ENCODE measurements at places on chromosomes 5 and 9.

DNA sequence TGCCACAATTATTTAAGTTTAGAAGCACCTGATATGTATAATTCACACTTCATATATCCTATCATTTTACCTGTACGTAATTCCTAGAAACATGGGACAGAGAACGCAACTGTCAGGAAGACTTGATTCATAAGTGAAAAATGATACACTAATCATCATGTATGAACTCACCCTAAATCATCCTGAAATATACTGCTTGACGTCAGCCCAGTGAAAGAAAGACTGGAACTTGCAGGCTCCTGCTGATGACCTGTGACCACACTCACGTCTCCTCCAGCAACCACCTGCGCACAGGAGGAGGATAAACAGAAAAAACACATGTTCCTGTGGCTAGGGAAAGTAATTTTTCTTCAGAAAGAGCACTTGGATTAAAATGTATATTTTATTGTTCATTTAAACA lies 169.7 kb downstream of the MPDZ start:
- H3K36me3 ChIP-seq, result no peaks in the 10 kb centered on the region
- no peak for DNase-seq
- H3K27ac ChIP-seq, result no peak overlapping the region
- no peak overlapping the region for H3K4me3 ChIP-seq
- H3K4me1 ChIP-seq, result no peaks in the 10 kb centered on the region
- no peaks in the 10 kb centered on the region for H3K27me3 ChIP-seq

DNA sequence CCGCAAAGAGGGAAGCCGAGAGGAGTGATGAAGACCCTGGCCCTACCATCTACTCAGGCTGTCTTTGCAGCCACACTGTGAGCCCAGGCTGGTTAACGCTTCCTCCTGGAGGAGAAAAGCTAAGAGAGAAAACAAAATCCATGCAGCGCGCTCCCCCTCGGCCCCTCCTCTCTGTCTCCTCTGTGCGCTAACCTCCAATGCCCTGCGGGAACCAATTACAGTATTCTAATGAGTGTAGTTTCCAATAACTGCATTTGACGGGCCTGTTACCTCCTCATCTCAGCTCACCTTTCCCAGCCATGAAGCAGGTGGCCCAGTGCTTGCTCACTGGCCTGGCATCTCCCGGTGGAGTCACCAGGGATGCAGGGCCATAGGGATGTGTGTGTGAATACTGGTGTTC lies 565.5 kb downstream of the EBF1 start:
- no peak overlapping the region for H3K4me3 ChIP-seq
- no peaks in the 10 kb centered on the region for H3K36me3 ChIP-seq
- DNase-seq, result no peak
- H3K27me3 ChIP-seq, result no peaks in the 10 kb centered on the region
- no peak overlapping the region for H3K27ac ChIP-seq

DNA sequence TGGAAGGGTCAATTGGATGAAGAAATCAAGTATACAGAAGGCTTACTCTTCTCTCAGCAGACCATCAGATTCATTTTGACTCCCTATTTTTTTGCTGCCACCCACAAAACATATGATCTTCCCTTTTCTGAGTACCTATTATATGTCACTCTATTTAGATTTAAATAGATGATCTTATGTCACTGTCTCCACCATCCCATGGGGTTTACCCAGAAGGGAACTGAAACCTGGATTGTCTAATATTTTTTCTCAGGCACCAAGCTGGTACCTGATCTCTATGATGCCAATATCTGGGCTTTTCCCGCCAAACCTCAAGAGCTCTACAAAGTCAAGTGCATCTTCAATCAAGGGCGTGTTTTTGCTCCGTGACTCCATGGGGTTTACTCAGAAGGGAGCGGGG lies 118.7 kb downstream of the GAS1 start:
- no peak overlapping the region for H3K27ac ChIP-seq
- H3K4me3 ChIP-seq, result no peak overlapping the region
- H3K36me3 ChIP-seq, result no peaks in the 10 kb centered on the region
- no peaks in the 10 kb centered on the region for H3K27me3 ChIP-seq
- H3K4me1 ChIP-seq, result no peaks in the 10 kb centered on the region
- DNase-seq, result no peak

- no peaks in the 10 kb centered on the region for H3K27me3 ChIP-seq
- no peaks in the 10 kb centered on the region for H3K36me3 ChIP-seq
- H3K27ac ChIP-seq, result no peak overlapping the region
- no peaks in the 10 kb centered on the region for H3K4me1 ChIP-seq
These were observed 67.7 kb upstream of the SPOCK1 start for GRCh38 chr5:137566780-137567179.

GRCh38 chr9:124306098-124306735 lies 48.5 kb downstream of the NEK6 start:
- no peak overlapping the region for H3K4me3 ChIP-seq
- H3K4me1 ChIP-seq, result no peaks in the 10 kb centered on the region
- H3K27ac ChIP-seq, result no peak overlapping the region
- H3K27me3 ChIP-seq, result no peaks in the 10 kb centered on the region

- no peaks in the 10 kb centered on the region for H3K36me3 ChIP-seq
- no peak for DNase-seq
- no peak overlapping the region for H3K4me3 ChIP-seq
- H3K27me3 ChIP-seq, result no peaks in the 10 kb centered on the region
These were observed 36.3 kb upstream of the SPINK5 start for GRCh38 chr5:148027505-148027904.

GRCh38 chr9:33189331-33189791 lies 22.2 kb upstream of the B4GALT1 start:
- no peak overlapping the region for H3K4me3 ChIP-seq
- H3K27me3 ChIP-seq, result no peaks in the 10 kb centered on the region
- H3K4me1 ChIP-seq, result peaks cover 12% of the 10 kb centered on the region
- H3K27ac ChIP-seq, result no peak overlapping the region

GRCh38 chr9:65430221-65430620 lies 145.2 kb upstream of the FOXD4L5 start:
- no peaks in the 10 kb centered on the region for H3K27me3 ChIP-seq
- no peak for DNase-seq
- no peak overlapping the region for H3K4me3 ChIP-seq
- H3K4me1 ChIP-seq, result no peaks in the 10 kb centered on the region
